ENCODE measurements at places on chromosomes 1 and 21.

GRCh38 chr1:14611792-14612191 is 13.3 kb downstream of the KAZN start:
- no peak for DNase-seq

DNA sequence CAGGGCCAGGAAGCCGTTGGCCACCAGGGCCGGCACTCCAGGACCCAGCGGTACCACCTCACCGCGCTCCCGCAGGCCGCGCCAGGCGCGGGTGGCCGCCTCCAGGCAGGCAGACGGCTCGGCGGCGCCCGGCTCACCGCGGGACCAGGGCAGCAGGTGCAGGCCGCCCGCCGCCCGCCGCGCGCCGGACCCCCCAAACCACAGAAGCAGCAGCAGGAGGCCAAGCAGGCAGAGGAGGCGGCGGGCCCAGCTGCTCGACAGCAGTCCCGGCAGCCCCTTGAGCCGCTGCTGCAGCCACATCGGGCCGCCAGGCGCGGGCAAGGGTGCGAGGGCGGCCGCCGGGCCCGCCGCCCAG is 312 bp downstream of the KIAA2013 start:
- DNase-seq = no peak

GRCh38 chr1:59081795-59082194 is 215.1 kb upstream of the FGGY start:
- no peak for DNase-seq

DNA sequence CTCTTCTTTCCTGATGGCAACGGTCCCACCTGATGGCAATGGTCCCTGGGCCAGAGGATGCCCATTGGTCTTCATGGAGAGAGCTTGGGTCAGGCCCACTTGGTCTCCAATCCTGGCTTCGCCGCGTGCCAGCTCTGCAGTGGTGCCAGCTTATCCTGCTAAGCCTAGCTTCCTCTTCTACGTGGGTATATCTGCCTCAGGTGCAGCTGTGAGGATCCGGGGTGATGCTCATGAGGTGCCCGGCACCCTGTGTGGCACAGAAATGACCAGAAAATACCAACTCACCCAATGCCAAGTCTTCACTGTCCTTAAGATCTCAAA is 437.4 kb downstream of the CAMTA1 start:
- no peak for DNase-seq

GRCh38 chr1:174746024-174746808 is 253.5 kb upstream of the CACYBP start:
- no peak for DNase-seq

- DNase-seq = no peak
Observed at GRCh38 chr1:178772952-178773351, 47.9 kb downstream of the RALGPS2 start.

DNA sequence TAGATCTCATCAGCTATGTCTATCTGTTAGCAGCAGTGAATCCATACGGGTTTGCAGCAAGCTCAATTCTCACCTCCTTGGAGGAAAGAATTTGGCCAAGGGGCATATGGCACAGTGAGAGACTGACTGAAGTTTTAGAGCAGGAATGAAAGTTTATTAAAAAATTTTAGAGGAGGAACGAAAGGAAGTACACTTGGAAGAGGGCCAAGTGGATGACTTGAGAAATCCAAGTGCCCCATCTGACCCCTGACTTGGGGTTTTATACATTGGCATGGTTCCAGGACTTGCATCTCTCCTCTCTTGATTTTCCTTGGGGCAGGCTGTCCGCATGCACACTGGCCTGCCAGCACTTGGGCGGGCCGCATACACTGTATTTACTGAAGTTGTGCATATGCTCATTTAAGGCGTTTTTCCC is 9.2 kb upstream of the OSBPL9 start:
- DNase-seq = no peak

GRCh38 chr1:2475571-2475970 is 518 bp upstream of the PLCH2 start:
- DNase-seq = no peak

DNA sequence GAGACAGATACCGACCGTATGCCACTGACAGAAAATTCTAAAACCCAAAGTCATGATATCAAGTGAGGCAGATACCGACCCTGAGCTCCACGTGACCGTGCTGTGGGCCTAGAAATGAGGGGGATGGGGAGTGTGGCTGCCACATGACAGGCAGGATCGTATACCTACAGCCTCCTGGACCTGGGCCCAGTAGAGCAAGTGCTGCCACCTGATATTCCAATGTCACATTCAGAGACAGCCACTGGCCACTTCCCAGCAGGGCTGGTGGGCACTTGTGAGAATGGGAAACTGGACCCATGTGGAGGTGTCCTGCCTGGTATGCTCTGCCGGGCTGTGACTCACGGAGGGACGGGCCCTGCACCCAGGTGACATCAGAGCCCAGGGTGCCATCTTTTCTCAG is 44.6 kb upstream of the CLDN14 start:
- no peak for DNase-seq

GRCh38 chr1:151277249-151277648 is 4.8 kb upstream of the ZNF687 start:
- no peak for DNase-seq

DNA sequence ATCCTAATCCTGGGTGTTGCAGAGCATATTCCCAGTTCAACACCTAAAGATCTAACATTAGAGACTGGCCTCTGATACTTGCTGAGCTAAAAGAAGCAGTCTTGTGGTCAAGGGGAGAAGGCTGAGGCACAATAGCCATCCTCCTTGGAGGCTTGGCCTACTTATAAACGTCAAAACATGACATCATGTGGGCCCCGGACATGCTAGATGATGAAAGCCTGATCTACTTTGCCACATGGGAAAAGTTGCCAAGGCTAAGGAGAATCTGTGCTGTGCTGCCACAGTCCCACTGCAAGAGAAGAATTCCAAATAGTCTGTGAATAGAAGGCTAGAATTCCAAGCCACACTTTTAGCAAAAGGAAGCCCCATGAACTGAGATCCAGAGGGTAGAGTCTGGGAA is 43.9 kb upstream of the SAMD13 start:
- DNase-seq = no peak

DNA sequence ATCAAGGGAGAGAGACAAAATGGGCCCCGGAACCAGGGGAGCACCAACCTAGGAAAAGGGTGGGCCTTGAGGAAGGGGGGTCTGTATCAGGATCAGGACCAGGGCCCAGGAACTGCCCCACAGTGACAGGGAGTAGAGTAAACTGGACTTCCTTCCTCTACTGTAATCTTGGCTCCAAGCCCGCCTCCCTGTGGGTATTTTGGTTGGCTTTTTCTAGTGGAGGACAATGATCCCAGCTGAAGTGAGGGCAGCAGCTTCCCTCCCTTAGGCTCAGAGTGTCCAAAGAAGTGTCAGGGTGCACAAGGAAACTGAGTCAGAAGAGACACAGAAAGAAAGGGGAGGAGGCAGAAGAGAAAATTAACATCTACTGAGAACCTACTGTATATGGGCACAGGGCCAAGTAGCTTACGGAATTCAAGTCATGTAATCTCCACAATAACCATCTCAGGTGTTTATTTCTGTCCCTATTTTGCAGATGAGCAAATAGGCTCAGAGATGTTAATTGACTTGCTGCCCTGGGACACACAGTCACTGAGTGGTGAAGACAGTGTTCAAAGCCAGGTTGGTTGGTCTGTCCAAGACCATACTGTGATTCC is 4.8 kb downstream of the UBQLN4 start:
- DNase-seq = peak; percentile 33

GRCh38 chr1:34176830-34177603 is at the start of gene C1orf94:
Gene C1orf94, plus strand, starts transcription at chr1:34176907. Its CDS starts 883 bp downstream, at chr1:34177790.
- no peak for DNase-seq

DNA sequence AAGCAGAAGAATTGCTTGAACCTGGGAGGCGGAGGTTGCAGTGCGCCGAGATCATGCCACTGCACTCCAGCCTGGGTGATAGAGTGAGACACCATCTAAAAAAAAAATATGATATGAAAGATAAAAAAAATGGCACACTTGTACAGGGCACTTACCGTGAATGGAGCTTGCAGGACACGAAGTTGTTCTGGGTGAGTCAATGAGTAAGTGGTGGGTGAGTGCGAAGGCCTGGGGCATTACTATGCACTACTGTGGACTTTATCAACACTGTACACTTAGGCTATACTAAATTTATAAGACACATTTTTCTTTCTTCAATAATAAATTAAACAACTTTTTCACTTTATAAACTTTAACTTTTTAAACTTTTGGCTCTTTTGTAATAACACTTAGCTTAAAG is 37.0 kb downstream of the TNFRSF8 start:
- no peak for DNase-seq

GRCh38 chr1:116110567-116111523 is at the start of gene MAB21L3:
Gene MAB21L3, plus strand, starts transcription at chr1:116111399. Its CDS starts 1,217 bp downstream, at chr1:116112616.
- no peak for DNase-seq

DNA sequence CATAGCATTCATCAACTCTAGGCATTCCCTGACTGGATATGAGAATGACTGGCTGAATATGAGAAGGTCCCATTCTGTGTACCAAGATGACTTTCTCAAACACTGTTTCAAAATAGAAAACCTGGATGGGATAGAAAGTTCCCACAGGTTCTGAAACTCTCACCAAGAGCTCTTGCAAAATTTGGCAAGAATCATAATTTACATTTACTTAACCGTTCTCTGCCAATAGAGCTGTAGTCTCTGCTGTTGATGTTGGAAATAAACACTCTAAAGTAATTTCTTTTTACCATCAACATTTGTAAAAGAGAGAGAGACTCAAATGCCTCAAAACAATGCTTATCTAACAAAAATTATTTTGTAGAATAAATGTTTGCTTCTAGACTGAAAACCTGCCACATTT is 221.1 kb downstream of the LMO4 start:
- no peak for DNase-seq
